ENCODE measurements at places on chromosomes 4 and X.

DNA sequence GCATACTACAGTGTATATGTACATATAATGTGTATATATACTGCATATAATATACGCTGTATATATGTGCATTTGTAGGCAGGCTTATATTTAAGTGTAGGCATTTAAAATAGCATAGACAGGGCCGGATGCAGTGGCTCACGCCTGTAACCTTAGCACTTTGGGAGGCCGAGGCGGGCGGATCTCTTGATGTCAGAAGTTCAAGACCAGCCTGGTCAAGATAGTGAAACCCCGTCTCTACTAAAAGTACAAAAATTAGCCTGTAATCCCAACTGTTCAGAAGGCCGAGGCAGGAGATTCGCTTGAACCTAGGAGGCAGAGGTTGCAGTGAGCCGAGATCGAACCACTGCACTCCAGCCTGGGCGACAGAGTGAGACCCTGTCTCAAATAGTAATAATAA lies 78.4 kb downstream of the JAKMIP1 start:
- DNase-seq, result no peak

DNA sequence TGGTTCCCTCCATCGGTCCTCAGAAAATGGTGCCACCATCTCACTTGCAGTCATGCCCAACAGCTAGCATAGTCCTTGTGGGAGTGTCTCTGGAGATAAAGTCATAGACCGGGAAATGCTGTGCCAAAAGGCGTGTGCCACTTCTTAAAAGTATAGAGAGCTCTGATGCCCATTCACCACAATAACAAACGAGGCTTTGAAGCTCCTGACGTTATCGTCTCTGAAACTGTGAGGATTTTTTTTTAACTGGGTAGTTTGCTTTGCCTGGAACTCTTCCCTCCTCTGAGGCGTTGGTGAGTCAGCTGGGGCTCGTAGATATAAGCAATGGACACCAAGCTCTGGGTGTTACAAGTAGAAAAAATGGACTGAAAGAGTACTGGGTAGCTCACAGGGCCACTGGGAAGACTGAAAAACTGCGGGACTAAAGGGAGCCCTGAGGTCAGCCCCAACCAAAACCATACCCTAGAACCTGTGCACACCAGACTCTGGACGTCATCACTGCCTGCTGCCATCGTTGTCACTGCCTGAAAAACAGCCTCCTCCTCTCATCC lies 89.4 kb upstream of the TRIM2 start:
- DNase-seq, result no peak

- no peak for DNase-seq
These were observed 89.0 kb downstream of the PHEX start for GRCh38 chrX:22121161-22121560.

GRCh38 chr4:961351-962230 lies 11.8 kb downstream of the DGKQ start:
- peak; percentile 81 for DNase-seq

DNA sequence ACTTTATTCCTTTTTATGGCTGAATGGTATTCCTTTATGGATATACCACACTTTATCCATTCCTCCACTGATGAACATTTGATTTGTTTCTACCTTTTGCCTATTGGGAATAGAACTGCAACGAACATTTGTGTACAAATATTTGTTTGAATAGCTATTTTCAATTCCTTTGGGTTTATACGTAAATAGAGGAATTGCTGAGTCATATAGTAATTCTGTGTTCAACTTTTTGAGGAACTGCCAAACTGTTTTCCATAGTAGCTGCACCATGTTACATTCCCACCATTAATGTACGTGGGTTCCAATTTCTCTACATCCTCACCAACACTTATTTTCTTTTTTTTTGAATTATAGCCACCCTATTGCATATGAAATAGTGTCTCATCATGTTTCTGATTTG lies 156.5 kb upstream of the ATP6AP2 start:
- DNase-seq, result no peak

DNA sequence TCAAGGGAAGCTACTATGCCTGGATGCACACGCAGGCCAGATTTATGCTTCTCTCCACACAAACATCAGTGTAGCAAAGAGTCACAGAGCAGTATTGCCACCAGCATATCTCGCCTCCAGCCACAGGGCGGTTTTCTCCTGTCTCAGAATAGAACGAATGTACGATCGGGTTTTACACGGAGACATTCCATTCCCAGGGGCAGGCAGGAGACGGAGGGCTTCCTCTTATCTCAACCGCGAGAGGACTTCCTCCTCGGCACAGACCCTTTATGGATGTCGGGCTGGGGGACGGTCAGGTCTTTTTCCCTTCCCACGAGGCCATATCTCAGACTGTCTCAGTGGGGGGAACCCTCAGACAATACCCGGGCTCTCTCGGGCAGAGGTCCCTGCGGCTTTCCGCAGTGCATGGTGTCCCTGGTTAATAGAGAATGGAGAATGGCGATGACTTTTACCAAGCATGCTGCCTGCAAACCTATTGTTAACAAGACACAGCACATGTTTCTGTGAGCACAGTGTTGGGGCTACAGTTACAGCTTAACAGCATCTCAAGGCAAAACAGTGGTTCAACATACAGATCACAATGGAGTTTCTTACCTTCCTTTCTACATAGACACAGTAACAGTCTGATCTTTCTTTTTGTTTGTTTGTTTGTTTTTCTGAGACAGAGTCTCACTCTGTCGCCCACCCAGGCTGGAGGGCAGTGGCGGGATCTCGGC lies 24.1 kb downstream of the CSF2RA start:
- no peak for DNase-seq

- DNase-seq, result no peak
These were observed 78.4 kb downstream of the CBLL2 start for GRCh38 chrX:22351076-22351475.

GRCh38 chrX:71367396-71367795 lies 1.2 kb downstream of the TAF1 start:
- DNase-seq, result no peak

GRCh38 chr4:84622959-84623358 lies 40.0 kb downstream of the CDS1 start:
- DNase-seq, result no peak

DNA sequence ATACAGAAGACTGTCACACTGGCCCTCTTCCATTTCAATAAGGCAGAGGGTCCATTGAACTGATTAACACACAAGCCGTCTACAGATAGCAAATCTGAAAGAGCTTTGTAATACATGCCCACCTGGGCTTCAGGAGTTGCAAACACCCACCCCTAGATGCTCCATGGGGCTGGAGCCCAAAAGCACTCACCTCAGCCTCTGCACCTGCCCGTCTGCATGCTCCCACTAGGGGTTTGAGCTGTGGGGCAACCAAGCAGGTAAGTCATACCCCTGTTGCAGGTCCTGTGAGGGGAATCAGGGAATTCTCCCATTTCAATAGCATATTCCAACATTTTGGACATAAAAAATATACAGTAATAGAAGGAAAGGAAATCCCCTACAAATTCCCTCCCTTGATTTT lies 243.0 kb upstream of the KCNIP4 start:
- DNase-seq, result no peak

DNA sequence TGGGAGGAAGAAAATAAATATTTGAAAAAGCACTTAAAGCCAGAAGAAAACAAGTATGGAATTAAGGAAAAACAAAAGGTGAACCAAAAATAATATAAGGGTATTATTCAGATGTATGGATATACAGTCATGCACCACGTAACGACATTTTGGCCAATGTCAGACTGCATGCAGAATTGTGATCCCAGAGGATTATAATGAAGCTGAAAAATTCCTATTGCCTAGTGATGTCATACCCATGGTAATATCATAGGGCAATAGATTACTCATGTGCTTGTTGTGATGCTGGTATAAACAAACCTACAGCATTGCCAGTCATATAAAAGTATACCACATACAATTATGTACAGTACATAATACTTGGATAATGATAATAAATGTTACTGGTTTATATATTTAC lies 20.9 kb downstream of the GLRA3 start:
- no peak for DNase-seq

DNA sequence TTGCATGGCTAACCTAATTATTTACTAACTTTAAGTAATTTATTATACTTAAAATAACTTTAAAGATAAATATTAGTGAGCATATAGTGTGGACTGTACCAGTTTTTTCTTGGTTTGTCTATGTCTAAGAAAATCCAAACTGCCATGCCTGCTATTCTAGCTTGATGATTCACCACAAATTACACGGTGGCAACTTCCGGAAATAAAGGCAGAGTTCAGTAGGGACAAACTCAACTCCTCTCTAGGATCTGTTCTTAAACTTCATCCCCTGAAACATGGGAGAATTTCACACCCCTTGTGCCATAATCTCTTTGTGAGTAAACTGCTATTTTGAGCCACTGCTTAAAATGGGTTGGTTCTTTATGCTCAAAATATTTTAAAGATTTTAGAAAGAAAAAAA lies 213.6 kb upstream of the NRK start:
- no peak for DNase-seq

GRCh38 chr4:38656111-38656510 lies 7.9 kb upstream of the KLF3 start:
- DNase-seq, result no peak

- no peak for DNase-seq
These were observed 96.2 kb upstream of the MXRA5 start for GRCh38 chrX:3442691-3443090.

DNA sequence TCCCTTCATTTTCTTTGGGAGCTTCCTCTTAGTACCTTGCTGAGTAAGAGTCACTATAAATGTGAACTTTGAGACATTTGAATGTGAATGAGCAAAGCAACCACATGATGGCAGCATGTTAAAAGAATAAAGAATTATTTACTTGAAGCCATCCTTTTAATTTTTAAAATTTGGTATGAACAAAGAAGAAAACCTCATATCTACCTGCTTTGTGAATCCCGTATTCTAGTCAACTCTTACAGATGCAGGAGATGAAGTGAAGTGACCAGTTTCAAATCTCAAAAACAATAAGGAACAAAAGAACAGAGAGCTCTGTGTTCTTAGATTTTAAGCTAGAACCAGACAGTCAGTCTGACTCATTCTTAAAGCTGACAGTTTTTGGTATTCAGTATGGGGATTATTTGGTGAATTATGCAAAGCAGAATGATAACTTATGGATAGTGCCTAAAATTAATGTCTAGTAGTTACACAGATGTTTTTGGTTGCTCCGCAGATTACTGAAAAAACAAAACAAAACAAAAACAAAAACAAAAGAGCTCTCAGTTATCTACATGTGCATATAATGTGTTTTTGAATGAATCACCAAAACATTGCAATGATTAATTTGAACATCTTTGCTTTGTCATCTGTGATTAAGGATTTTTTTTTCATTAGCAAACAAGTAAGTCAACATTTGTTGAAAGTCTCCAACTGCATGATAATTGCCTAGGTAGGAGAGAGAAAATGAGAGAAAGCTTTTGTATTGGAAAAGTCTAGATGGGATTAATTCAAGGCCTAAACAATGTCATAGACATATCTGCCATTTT lies 48.2 kb upstream of the H2AZ1 start:
- no peak for DNase-seq

GRCh38 chr4:151489462-151490203 lies 80.7 kb downstream of the FHIP1A start:
- DNase-seq, result no peak

DNA sequence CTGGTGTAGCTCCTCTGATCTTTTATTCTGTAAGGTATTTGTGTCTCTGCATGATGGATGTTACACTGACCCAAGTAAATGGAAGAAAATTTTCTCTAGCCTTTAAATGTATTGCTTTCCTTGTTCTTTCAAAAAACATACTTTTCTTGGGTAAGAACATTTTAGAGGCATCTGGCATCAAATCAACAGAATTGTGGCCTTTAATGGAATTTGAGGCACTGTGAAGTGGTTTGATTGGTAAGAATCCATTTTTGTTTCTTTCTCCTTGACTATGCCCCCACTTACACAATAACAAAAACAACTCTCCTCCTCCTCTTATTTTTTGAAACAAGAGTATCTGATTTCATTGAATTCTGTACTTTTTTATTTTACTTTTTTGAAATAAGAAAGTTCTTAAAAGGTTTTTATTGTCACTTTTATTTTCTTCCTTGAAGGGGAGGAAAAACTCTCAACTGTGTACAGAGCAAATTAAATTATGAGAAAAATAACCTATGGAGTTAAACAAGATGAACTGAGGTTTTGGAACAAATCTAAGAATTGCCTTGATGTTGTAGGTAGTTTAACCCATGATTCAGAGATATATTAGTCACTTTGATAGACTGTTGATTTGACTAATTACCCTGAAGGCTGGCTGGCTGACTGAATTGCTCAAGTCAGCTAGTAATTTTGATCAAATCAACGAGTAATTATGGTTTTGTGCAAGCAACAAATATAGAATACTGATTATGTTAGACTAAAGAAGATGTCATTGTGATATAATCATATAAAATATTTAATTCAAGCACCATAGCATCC lies 146.4 kb downstream of the FHIP1A start:
- no peak for DNase-seq

- DNase-seq, result no peak
These were observed 211.2 kb upstream of the LNX1 start for GRCh38 chr4:53802500-53802899.

GRCh38 chrX:9252182-9252581 lies 212.7 kb upstream of the TBL1X start:
- no peak for DNase-seq

DNA sequence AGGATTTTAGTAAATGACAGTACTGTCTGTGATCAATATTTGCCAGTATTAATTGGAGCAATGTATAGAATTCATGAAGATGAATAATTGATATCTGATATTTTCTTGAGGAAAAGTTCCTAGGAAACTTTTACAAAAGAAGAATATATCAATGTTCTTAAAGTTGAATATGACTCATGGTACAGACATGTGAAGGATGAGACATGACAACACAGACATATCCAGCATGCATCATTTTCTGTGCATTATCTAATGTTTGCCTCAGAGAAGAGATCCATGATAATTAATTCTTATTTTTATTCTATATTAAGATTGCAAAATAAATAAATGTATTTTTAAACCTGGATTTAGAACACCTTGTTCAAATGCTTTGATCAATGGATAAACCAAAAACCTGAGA lies 452.9 kb upstream of the EPHA5 start:
- DNase-seq, result no peak

DNA sequence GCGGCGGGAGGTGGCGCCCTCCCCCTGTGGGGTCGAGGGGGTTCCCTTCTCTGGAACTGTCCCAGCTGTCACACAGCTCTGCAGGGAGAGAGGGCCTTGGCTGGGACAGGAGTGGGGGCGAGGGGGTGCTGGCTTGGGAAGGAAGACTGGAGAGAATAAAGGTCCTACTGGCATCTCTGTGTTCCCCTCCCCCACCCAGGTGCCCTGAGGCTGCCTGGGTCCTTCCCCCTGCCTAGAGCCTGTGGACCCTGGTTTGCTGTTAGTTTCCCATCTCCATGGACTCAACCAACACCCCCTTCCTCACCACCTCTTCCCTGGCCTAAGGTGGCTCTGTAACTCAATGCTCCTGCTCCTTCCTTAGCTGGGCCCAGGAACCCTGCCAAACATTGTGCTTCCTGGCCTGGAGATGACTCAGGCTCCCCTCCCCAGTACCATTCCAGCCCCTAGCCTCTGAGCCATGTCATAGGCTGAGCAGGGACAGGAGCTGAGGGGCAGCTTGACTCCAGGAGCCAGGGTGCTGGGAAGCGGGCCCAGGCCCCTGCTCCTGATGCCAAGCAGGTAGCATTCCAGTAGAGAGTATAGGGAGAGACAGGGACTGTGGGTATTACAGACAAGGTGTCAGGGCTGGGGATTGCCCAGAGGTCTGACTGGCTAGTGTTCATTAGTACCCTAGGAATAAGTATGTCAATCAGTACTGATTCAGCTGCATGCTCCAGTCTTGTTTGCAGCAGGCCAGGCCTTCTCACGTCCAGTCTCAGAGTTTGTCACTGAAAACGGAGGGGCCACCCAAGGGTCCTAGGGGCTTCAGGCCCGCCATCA lies 100.7 kb downstream of the EFNB1 start:
- no peak for DNase-seq

- no peak for DNase-seq
These were observed 15.7 kb downstream of the STBD1 start for GRCh38 chr4:76322236-76322635.

All from colonic mucosa (tissue), 4 donors.